ENCODE measurements at places on chromosomes 16 and 17.
A peak's percentile ranks its signal among the peaks of the same experiment; 100 is the strongest.

- DNase-seq = no peak
Observed at GRCh38 chr17:33284022-33284421, 9.1 kb downstream of the ASIC2 start.

GRCh38 chr17:16027708-16028584 is 28.3 kb downstream of the TTC19 start:
- peak; percentile 38 for DNase-seq

DNA sequence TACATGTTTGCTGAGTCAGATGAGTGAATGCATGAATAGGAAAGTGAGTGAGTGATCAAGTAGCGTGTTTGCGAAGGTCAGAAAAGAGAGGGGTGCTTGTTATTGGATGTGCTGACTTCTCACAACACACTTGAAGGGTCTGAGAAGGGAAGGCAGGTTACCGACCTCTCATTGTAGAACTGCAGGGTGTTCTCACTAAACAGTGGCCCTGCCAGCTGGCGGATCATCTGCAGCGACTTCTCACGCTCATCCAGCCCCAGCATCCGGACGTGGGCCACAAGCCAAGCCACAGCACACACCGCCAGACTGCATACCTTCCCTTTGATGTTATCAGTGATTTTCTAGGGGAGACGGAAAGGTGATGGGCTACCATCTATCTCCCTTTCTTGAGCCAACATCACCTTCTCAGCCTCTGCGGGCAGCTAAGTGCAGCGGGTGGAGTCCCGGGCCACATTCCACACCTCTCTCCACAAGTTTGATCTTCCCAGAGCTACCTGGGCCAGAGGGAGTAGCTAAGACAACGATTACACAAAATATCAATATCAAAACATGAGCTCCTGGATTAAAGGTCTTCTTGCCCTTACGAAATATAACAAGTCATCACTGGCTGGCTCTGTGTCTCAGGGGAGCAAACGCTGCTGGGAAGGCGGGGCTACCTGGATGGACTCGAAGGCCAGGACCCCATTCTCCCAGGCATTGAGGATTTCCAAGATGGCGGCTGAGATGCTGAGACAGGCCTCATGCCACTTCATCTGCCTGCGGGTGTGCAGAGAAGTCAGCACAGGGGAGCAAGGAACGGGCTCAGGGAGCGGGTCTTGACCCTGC is 11.0 kb downstream of the CSF3 start:
- DNase-seq = no peak

DNA sequence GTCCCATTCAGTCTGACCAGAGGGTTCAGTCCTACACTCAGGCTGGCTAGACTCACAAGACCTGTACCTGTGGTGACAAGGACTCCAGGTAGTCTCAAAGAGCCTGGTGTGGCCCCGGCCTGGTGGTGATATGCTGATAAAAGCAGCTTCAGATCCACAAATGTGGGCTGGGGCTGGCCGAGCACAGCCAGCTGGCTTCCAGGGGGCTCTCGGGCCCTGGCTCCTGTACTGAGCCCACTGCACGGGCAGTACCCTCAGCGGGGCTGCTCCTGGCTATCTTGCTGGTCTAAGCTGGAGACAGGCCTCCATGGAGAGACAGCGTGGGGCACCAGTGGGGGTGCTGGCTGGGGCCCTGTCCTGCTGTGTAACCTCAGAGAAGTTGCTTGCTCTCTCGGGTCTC is 4.3 kb downstream of the SMIM5 start:
- no peak for DNase-seq

DNA sequence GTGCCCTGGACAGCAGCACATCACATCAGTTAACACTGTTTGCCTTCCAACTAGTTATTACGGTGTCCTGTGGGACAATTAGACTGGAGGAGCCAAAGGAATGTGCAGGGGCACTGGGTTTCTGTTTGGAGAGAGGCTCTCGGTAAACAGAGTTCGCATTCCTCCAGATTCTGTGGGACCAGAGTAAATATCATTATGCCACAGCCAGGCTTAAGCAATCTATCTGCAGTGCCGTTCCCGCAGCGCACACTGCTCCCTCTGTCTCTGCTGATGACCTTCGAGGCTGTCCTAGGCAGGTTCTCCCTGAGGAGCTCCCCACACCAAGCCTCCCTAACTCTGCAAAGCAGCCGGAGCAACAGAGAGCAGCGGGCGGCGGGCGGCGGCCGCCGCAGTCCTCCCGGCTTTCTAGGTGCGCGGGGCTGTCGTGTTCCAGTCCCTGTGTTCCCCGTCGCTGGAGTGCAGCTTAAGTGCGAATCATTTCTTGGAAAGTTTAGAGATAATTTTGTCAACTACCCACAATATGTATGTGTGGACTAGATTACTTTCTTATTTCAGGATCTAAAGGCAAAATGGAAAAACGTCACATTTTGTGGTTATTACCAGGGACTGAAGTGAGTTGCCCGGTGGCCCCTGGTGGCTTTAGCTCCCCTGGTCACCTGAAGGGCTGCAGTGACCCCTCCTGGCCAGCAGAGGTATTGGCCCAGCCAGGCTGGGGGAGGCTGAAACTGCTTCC is 43.3 kb downstream of the PGS1 start:
- DNase-seq = peak; percentile 48

DNA sequence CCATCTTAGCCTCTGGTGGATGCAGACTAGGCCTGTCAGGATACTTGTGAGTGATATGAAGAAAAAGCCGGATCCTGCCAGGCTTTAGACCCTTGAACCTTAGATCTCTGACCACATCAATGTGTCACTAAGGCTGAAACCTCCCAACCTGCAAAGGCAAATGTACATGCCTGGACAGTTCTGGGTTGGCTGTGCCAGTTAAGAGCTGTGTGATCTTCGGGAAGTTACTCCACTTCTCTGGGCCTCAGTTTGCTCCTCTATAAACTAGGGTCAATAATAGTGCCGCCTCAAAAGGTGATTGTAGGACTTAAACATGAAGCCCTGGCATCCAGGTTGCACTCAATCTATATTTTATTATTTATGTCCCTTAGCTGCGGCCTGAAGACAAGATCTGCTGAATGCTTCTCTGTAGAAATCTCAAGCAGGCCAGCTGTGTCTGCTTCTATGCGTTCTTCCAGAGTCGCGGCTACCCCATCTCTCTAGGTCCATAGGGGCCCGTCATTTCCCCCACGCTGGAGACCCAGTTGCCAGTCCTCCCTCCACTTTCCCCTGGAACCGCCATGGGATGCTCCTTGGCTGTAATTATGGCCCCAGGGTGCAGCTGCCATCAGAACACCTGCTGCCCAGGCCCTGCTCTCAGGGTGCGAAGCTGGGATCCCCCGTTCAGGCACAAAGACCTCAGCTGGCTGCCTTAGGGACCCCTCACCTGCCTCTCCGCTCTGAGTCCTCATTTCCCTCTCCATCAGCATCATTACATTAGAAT is 50.2 kb downstream of the AKAP1 start:
- no peak for DNase-seq

- DNase-seq = no peak
Observed at GRCh38 chr16:9316615-9317014, 225.2 kb downstream of the HAPSTR1 start.

GRCh38 chr17:412211-413015 is 59.8 kb upstream of the RPH3AL start:
- peak; percentile 52 for DNase-seq

DNA sequence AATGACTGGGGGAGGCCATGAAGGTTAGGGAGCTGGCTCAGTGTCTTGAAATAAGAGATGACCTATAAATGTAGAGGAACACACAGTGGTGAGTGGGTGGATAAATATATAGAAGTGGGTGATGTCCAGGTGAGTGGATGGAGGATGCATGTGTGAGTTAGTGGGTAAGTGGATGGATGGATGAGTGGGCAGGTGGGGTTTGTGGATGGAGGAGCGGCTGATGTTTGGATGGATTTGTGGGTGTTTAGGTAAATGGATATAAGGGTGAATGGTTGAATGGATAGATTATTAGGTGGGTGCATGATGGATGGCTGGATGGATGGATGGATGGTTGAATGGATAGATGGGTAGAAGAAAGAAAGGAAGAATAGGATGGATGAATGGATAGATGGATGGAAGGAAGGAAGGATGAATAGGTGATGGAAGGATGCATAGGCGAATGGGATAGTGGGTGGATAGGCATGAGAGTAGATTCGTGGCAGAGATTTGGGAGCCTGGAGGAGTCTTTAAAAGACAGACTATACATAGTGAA is 19.1 kb upstream of the TAC4 start:
- DNase-seq = no peak

- DNase-seq = no peak
Observed at GRCh38 chr17:43143201-43143600, 18.0 kb upstream of the BRCA1 start.

GRCh38 chr16:24668481-24669061 is 60.9 kb upstream of the TNRC6A start:
- DNase-seq = peak; percentile 57

GRCh38 chr17:42681976-42682721 is at the start of gene CNTNAP1:
Gene CNTNAP1 (plus strand): TSS chr17:42682531. CDS start chr17:42682830, 299 bp downstream.
- DNase-seq = no peak

DNA sequence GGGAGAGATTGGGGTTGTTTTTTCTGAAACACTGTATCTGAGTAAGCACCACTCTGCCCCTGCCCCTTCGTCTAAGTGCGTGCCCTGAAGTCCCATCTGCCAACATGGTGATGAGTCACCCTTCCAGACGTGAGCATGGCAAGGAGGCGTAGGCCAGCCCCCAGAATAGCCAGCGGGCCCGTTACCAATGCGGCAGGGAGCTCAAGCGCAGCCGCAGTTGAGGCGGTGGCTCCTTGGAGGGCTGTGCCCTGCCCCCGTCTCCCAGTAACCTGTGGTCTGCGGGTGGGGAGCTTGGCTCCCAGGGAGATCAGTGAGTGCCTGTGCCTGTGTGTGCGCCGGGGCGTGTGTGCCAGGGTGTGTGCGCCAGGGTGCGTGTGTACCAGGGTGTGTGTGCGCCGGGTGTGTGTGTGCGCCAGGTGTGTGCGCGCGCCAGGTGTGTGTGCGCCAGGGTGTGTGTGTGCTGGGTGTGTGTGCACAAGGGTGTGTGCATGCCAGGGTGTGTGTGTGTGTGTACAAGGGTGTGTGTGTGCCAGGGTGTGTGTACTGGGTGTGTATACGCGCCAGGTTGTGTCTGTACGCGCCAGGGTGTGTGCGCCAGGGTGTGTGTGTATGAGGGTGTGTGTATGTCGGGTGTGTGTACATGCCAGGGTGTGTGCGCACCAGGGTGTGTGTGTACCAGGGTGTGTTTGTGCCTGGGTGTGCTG is 98.6 kb upstream of the CHMP6 start:
- no peak for DNase-seq

- DNase-seq = no peak
Observed at GRCh38 chr17:1438593-1439083, 17.4 kb downstream of the CRK start.

DNA sequence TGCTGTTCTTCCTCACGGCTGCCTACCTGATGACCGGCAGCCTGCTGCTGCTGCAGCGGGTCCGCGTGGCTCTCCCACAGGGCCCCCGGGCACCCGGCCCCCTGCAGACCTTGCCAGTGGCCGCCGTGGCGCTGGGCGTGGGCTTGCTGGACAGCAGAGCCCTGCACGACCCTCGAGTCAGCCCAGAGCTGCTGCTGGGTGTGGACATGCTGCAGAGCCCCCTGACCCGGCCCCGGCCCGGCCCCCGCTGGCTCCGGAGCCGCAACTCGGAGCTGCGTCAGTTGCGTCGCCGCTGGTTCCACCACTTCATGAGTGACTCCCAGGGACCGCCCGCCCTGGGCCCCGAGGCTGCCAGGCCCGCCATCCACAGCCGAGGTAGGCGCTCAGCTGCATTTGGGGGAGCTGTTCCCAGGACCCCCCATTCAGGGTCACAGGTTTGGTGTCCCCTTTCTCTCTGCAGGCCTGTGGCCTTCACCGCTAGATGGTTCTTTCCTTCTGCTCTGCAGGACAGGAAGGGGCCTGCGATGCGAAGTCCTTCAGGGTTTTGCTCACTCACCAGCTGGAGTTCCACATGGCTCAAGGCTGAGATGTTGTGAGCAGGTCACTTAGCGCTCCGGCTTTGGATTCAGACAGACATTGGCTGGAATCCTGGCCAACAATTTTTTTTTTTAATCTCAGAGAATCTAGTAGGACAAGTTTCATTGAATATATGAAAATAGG is 10.7 kb downstream of the WSCD1 start:
- DNase-seq = no peak

DNA sequence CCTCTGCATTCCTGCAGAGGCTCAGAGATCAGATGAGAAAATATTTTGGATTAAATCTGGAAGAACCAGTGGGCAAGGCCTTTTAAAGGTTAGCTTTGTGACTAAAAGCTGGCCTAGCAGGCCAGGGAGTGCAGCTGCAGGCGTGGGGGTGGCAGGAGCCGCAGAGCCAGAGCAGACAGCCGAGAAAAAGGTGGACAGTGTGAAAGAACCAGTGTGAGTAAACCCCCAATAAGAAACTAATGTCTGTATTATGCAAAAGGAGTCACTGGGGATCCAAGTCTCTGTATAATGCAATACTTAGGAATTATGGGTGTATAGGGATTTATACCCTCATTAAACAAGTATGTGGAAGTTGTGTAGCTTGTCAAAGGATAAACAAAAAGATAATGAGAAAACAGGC is 21.4 kb upstream of the SPACA3 start:
- no peak for DNase-seq

DNA sequence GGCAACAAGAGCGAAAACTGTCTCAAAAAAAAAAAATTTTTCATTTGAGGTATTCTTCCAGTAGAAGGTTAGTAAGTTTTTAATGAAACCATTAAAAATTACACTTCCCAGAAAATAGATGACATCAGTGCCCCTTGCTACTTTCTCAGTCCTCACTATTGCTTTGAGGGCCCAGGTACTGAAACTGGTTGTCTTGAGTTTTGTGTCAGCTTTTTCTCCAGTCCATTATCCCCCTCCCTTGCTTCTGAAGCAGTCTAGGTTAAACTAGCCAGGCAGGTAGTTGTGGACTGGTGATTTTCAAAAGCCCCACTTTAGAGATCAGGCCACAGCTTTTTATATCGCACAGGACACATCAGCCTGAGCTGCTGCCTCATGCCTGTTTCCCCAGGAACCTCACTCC is 10.9 kb downstream of the SMCR8 start:
- no peak for DNase-seq

GRCh38 chr16:53503991-53504663 is 1.1 kb upstream of the AKTIP start:
- DNase-seq = no peak

- no peak for DNase-seq
Observed at GRCh38 chr16:68887107-68887506, 43.8 kb downstream of the TANGO6 start.

- no peak for DNase-seq
Observed at GRCh38 chr16:47258874-47259461, 115.2 kb upstream of the NETO2 start.

- no peak for DNase-seq
Observed at GRCh38 chr16:76900285-76901263, 290.4 kb upstream of the MON1B start.

DNA sequence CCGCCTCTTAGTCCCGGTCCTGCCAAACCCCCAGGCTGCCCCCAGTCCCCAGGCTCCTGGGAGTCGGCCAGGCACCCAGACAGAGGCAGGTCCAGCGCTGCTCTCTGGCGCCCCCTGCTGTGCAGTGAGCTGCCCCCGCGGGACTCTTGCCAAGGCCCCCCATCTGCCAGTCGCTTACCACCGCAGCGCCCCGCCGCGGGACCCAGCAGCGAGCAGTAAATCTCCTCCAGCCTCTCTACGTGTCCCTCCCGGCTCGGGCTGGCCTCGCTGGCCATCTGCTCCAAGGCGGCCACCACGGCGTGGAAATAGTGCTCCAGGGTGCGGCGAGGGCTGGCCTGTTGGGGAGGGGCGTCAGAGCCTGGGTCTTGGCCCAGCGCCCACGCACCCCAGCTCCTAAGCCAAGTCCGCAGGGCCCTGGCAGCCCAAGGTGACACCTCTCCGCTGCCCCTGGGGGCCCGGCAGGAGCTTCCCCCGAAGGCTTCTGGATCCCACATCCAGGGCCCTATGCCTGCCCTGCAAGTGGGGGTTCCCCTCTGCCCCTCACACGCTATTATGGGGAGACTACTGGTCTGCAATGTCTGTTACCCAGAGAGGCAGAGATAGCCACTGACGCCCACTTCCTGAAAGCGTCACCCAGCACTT is 33.7 kb upstream of the MFSD6L start:
- no peak for DNase-seq

Measured in stimulated activated CD4-positive, alpha-beta T cell treated with anti-CD3 and anti-CD28 coated beads, TNF-alpha, amount 100 ng/mL, for 24 hours (primary cell).